ENCODE measurements at places on chromosomes 12 and 14.

DNA sequence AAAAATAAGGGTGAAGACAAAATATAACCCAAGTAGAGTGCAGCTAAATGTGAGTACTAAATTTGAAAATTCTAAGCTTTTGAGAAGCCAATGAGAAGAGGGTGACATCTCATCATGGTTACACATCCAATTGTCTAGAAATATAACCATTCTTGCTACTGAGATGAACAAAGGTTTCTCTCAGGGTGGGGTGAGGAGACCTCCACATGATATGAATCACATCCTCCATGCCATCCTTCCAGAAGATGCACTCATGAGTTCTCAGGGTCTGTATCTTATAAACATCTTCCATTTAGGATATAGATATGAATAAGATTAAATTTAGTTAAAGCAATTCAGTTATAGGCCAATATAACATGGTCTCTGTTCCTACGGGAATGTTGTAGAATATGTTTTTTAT, 38.9 kb upstream of the E2F7 start:
- DNase-seq, result no peak

DNA sequence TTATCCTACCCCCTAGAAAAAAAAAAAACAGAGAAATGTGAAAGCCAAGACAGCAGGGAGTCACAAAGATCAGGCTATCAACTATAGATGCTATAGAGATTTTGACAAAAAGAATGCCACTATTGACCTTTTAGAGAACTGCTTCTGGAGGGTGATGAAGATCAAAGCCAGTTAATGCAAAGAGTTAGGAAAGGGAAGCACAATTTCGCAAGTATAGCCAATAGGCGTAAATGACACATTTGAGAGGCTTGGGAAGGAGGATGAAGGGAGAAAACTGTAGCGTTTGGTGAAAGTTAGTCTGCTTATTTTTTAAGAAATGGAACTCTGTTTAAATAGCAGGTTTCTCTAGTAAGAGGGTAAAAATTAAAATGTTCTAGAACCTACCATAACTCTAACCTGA, 190.7 kb downstream of the DUSP6 start:
- DNase-seq, result no peak

- no peak for DNase-seq
These were observed 36.9 kb upstream of the SINHCAF start for GRCh38 chr12:31362759-31363415.

- DNase-seq, result no peak
These were observed 488.8 kb upstream of the CCDC196 start for GRCh38 chr14:65997347-65997746.

DNA sequence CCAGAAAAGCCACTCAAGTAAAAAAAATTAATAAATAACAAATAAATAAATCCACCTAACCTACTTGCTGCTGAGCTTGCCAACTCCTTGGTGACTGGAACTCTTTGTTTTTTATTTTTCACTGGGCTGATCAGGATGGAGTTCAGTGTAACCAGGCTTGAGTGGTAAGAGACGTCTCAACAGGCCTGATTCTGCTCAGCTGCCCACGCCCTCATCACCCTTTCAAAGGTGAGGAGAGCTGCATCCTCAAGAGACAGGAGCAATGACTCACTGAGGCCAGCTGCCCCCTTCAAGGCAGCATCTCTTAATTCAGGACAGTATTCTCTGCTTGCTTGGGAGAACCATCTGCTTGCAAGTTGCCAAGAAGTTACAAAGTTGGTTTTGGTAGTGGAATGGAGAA, 111.9 kb upstream of the CPM start:
- DNase-seq, result no peak

- no peak for DNase-seq
These were observed 253.7 kb downstream of the GRIN2B start for GRCh38 chr12:13727707-13728195.

DNA sequence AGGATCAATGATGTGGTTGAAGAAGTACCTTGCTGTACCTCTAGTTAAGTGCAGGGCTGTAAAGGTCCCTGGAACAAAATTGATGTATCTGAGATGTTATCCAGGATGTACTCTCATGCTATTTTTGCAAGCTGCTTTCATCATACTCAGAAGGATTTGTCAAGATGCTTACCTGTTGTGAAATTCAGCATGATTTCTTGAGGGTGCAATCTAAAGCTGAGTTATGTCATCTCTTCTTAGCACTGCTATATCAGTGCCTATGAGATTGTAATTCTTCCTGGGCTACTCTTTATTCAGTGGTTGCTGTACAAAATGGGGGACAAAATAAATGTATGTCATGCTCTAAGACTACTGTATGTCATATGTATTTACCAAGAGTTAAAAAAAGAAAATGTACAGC, 340.7 kb upstream of the LMO3 start:
- no peak for DNase-seq

- no peak for DNase-seq
These were observed 10.7 kb downstream of the CCND2 start for GRCh38 chr12:4284306-4284705.

All from osteocyte (in vitro differentiated cells).